ENCODE measurements at places on chromosomes 11 and 22. TPM values are rescaled to one million over a fixed set of nuclear protein-coding genes. Genes with fewer than 3 reads are reported as not detected.

DNA sequence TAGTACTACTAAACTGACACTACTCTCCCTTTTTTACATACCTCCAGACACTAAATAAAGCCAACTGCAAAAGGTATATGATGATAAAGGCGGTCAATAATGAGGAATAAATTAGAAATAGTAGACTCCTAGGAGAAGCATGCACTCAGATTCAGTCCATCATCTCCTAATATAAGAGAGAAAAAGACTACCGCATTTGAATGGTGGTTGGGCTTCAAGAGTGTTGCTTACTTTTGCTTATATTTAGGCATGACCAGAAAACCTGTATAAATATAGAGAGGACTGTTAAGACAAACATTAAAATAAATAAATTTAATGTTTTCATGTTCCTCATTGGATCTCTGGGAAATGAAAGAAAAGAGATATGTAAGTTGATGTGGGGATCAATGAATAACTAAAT is 1137.0 kb downstream of the FAM181B start:
- no peak for DNase-seq

- no peak for DNase-seq
Observed at GRCh38 chr11:101915791-101916291, 481 bp downstream of the ANGPTL5 start.

DNA sequence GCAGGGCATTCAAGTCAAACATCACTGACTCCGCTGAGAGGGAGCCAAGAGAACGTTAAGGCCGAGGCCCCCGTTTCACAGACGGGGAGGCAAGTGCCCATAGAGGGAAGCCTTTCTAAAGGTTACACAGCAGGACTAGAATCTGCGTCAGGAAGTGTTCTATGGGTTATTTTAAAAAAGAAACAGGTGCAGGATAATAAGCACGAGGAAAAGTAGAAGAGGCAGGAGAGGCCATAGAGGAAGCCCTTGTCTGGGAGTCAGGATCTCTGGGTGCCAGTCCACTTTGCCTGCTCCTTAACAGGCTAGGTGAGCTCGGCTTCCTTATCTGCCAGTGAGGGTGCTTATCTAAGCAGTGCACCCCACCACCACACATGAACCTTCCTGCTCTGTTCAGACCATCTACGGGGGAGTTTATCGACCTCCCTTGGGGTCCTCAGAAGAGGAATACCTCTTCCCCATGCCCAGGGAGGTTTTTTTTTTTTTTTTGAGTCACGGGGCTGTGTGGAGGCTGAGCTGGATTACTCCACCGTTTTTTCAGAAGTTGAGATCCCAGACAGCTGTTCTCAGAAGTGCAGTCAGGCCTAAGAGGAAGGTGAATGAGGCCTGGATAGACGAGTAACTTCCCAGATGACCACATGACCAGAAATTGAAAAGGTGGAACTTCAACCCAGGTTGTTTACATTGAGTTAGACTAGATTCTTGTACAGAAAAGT is 1.2 kb upstream of the FCHSD2 start:
- DNase-seq = no peak

DNA sequence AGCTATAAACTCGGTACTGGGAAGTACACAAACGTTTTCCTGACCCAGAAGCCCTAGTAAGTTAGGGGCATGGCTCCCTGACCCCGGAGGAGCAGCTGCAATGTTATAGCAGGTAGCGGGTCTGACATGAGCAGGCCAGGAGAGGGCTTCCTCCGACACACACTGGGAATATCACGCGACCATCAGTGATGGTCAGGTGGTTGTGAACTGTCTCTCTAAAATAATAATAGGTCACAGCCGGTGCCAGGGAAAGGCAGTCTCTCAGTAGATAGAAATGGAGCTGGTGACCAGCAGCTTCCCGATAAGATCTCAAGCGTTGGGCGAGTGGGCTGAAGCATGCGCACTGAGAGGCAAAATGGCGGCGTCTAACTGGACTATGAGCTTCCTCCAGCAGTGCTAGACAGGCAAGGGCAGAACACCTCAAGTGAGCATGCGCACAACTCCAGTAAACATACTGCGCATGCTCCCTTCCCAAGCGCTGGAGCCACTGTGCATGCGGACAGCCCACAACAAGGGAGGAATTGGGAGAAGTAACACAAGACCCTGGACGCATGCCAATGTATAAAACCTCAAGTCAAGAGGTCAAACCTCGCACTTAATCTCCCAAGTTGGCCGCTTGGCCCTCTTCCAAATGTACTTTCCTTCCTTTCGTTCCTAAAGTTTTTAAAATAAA is 22.3 kb upstream of the TESMIN start:
- DNase-seq = no peak

DNA sequence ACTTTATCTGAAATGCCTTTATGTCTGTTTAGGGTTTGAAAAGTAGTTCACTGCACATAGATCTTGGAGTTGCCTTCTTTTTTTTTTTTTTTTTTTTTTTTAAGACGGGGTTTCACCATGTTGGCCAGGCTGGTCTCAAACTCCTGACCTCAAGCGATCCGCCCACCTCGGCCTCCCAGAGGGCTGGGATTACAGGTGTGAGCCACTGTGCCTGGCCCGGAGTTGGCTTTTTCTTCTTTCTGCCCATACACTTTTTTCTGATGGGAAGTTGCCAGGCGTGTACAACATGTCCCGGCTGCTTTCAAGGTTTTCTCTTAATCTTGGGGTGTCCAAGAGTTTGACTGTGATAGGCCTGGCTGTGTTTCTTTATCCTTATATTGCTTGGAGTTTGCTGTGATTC is 12.9 kb upstream of the GNB1L start:
- no peak for DNase-seq

DNA sequence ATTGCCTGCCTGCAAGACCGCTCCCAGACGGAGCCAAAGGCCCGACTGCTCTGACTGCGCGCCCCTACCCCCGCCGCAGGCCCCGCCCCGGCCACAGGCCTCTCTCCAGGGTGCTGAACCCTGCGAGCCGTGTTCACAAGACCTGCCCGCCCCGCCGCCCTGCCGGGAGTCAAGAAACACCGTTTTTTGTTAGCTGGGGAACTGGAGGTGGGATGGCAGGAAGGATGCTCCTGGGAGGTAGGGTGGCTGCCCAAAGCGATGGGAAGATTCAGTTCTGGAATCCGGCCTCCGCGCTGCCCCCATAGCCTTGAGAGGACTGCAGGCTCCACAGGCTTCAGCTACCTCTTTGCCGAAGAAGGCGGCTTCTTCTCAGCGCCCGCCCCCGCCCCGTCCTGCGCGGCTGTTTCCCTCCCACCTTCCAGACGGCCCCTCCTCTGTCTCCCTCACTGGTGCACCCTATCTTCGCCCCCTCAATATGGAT is 2.7 kb upstream of the PDE2A start:
- no peak for DNase-seq

GRCh38 chr11:44825058-44825785 is 98.5 kb downstream of the TSPAN18 start:
- DNase-seq = no peak

GRCh38 chr22:50435291-50436014 is 39.4 kb downstream of the SBF1 start:
- DNase-seq = no peak

GRCh38 chr11:114782650-114783310 is 104.5 kb downstream of the NXPE2 start:
- DNase-seq = no peak

- no peak for DNase-seq
Observed at GRCh38 chr11:80327956-80328614, 887.3 kb upstream of the TENM4 start.

GRCh38 chr11:68956142-68956541 is 24.6 kb downstream of the MRGPRD start:
- DNase-seq = no peak

DNA sequence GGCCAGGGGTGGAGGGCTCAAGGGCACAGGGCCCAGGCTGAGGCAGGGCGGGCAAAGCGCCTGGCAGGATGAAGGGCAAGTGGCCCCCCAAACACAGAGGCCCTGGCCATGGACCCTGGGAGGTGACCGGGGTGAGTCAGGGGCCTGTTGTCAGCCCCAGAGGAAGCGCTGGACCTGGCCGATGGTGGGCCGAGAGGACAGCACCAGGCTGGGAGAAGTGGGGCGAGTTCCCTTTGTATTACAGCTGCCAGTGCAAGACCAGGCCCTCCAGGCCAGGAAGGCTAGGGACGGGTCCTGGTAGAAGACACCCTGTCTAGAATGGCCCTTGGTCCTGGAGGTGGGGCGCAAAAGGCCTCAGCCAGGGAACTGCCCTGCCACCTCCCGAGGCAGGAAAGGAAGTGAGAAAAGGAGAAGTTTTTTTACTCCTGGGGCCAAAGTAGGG is 12.8 kb downstream of the CXCR5 start:
- no peak for DNase-seq

DNA sequence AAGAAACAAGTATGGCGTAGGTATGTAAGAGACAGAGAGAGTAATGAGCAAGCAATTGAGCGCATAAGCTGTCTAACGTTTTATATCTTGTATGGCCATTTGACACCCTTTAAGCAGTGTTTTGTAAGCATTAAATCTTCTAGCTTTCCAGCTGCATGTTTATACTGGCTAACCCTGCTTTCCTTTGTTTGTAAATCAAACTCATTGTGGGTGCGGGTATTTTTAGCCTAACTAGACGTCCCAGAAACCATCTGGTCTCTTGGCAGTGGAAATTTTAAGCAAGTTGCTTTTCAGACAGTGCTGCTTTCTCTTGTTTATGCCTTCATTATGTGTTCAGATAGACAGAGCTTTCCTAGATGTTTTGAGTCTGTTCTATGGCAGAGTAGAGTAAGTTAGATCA is 73.5 kb downstream of the RNF169 start:
- DNase-seq = no peak

- DNase-seq = no peak
Observed at GRCh38 chr11:2928605-2929530, at the start of gene PHLDA2. TSS of gene PHLDA2 (minus strand) at chr11:2929420. CDS start at chr11:2929364, 56 bp downstream.

DNA sequence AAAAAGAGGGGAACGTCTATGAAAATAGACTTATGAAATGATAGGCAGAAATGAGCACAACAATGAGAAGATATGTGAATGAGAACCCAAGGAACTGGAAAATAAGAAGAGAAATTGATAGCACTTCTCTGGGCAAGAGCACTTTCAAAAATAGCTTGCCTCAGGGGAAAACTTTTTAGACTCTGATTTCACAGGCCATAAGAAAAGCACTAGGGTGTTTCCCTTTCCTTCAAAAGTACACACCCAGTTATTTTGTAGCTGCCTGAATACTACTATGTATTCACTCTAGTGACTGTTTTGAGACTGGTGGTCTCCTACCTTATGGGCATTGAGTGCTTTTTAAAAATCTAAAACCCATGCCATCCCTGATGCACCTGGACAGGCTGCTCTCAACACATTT is 172.3 kb upstream of the SOX6 start:
- no peak for DNase-seq

DNA sequence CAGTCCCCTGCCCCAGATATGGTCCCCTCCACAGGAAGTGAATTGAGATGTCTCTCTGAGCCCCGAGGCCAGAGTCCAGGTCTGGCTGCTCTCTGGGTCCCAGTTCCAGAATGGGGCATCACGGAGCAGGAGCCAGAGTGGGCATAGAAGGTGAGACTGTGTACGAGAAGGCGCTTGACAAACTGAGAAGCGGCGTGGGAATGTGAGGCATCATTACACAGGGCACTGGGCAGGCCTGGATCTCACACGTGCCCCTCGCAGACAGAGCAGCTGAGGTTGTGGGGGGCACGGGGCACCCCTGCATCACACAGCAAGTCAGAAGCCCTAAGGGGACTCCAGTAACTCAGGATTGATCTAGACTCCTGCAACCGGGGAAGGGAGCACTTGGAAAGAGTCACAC is 9.2 kb downstream of the STARD10 start:
- DNase-seq = no peak

GRCh38 chr11:35077709-35078469 is 61.1 kb upstream of the CD44 start:
- DNase-seq = no peak

DNA sequence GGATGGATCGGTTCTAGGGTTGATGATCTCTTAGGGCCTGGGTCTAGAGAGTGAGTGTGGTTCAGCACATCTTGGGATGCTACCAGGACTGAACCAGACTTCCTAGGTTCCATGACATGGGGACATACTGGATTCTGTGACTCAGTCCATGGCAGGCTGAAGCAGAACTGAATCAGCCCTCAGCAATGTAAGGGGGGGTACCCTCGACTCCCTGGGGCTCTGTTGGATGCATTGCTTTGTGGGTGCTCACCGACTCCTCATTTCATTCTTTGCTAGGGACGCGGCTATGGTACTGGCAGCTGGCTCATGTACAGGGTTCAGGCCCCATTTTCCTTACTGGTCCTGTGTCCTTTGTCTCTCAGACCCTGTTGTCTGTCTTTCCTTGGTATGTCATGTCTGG is 733 bp upstream of the GRAMD1B start:
- no peak for DNase-seq

DNA sequence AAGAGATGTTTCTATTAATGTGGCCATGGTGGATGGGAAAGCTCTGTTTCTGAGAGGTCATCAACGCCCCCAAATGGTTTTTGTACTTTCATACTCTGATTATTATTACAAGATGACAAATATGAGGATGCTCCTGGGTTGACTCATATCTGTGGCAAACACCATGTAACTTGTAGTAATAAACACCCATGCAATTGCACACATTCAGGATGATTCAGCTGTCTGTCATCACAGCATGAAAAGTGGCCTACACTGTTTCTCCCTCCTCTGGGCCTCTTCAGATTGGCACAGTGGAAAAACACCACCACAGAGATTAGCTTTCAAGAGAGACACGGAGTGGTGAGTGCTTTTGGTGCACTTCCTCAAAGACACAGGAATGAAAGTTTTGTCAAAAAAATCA is 85.4 kb downstream of the MTNR1B start:
- no peak for DNase-seq

- no peak for DNase-seq
Observed at GRCh38 chr11:86861810-86862209, 61.5 kb downstream of the PRSS23 start.

DNA sequence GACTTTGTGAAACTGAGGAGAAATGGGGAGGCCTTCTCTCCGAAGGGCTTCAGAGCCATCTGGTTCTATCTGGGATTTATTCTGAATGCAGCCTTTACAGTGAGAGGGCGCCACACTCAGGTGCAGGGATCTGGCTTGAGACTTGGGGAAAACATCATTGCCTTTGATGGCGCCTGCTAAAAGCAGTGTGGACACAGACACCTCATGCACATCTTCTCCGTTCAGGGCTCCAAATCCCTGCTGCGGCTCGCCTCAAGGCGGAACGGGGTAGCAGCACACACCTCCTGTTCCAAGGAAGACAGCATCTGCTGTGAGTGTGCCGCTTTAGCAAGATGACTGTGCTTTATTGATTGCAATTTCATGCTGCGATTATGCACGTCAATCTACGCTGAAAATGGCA is 37.1 kb upstream of the OLFML1 start:
- DNase-seq = no peak

Gene TMPRSS4
- total RNA-seq = 2.2 TPM

Gene RASL10A
- 4.1 TPM for total RNA-seq

Gene FAM227A
- total RNA-seq = 0.71 TPM

Gene ALDH3B2
- total RNA-seq = not detected

Gene APOL5
- not detected for total RNA-seq

Gene ADAMTS8
- 17.6 TPM for total RNA-seq

Gene DGCR6
- 2.6 TPM for total RNA-seq

Gene GDPD4
- not detected for total RNA-seq

Gene FREY1
- 9.0 TPM for total RNA-seq

Gene KLHDC7B
- not detected for total RNA-seq

Gene EIF3F
- total RNA-seq = 166 TPM

Gene TRIM29
- total RNA-seq = 0.49 TPM

Gene OMP
- not detected for total RNA-seq

Gene LRRC32
- 133 TPM for total RNA-seq
